Right ventricle myocardium superior (tissue), 1 donor: ENCODE measurements at places on chromosomes 4 and X. TPM values are rescaled to one million over a fixed set of nuclear protein-coding genes. Genes with fewer than 3 reads are reported as not detected.

Gene GATA1
- 0.13 TPM for total RNA-seq

Gene SASH3
- total RNA-seq = 2.2 TPM

Gene MAGT1
- 50.4 TPM for total RNA-seq

Gene HDX
- 1.2 TPM for total RNA-seq

Gene HMGN5
- 1.8 TPM for total RNA-seq

Gene POU4F2
- not detected for total RNA-seq

Gene SPP1
- total RNA-seq = 5.6 TPM

Gene IL21
- not detected for total RNA-seq

Gene TMEM31
- not detected for total RNA-seq

Gene ANKRD37
- total RNA-seq = 22.1 TPM
